ENCODE measurements at places on chromosomes 12 and 14. TPM values are rescaled to one million over a fixed set of nuclear protein-coding genes. Genes with fewer than 3 reads are reported as not detected.

The PTPRB gene
- 0.11 TPM for total RNA-seq

DNA sequence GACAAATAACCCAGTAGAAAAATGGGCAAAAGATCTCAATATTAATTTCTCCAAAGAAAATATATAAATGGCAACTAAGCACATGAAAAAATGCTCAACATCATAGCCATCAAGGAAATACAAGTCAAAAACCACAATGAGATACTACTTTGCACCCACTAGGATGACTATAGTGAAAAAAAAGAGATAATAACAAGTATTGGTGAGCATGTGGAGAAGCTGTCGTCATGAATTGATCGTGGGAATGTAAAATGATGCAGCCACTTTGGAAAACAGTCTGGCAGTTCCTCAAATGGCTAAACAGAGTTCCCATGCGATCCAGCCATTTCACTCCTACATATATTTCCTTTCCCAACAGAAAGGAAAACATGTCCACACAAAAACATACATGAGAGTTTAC is 18.1 kb downstream of the JDP2 start:
- H3K4me3 ChIP-seq, result no peak overlapping the region
- no peaks in the 10 kb centered on the region for H3K4me1 ChIP-seq
- no peaks in the 10 kb centered on the region for H3K27me3 ChIP-seq
- DNase-seq, result no peak
- H3K27ac ChIP-seq, result no peak overlapping the region

- no peak for DNase-seq
- no peak overlapping the region for H3K4me3 ChIP-seq
- no peaks in the 10 kb centered on the region for H3K4me1 ChIP-seq
- H3K36me3 ChIP-seq, result no peaks in the 10 kb centered on the region
These were observed 33.0 kb downstream of the ABCC9 start for GRCh38 chr12:21907948-21908837.

The SLCO1B1 gene
- 1.5 TPM for total RNA-seq

The OR10G2 gene
- not detected for total RNA-seq

DNA sequence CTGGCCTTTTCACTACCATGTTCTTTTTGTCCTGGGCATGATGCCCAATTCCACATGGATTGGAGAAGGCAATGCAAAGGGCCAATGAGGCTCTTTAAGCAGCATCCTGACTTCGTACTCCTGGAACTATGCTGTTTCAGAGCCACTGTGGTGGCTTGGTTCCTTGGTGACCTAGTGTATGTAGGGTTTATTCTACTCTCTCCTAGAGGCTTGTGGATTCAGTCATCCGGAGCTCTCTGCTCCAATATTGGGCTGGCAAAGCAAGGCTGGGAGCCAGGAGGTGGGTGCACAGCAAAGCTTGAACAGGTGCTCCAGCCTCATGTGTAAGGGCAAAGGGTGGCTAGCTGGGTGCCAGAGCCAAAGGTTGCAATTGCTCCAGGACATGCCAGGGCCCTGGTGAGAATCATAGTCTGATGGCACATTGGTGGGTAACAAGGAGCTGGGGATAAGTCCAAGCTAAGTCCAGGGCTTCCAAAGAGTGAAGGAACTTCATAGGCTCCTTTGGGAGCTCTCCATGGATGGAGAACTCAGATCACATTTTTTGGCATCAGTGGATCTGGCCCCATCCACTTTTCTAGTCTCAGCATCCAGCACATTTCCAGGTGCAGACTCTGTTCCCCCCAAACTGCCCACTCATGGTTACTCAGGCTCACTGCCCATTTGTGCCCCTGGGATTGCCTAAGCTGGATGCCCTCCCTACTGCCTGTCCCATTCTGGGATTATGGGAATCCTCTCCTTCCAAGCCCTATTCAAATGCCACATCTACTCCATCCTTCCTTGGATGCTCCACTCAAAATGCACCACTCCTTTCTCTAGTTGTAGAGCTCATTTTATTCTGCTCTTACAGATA is 253.9 kb downstream of the EMP1 start:
- H3K4me3 ChIP-seq, result no peak overlapping the region
- peaks cover 6% of the 10 kb centered on the region for H3K27me3 ChIP-seq
- no peaks in the 10 kb centered on the region for H3K4me1 ChIP-seq
- peaks cover 6% of the 10 kb centered on the region for H3K36me3 ChIP-seq
- no peak overlapping the region for H3K27ac ChIP-seq

DNA sequence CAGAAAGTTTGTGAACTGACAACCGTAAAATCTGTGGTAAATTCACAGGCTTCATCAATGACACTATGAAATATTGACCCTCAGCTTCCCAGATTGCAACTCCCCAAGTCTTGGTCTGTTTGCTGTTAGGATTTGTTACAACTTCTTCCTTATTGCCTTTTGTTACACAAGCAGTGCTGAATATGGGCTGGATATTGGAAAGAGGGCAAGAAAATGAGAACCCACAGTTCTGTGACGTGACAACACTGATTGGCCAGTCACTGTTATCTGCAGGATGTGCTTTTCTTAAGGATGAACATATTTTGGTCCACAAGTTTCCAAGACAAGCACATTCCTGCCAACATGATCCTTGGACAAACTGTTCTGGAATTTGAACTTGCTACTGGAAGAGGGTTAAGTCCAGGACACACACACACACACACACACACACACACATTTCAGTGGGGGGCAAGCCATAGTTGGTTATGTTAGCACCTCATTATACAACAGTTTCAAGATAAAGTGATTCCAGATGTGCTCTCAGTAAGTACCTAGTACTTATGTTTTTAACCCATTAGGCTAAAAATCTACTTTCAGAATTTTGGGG is 16.6 kb upstream of the SLC38A2 start:
- H3K4me3 ChIP-seq, result no peak overlapping the region
- no peaks in the 10 kb centered on the region for H3K27me3 ChIP-seq
- H3K27ac ChIP-seq, result no peak overlapping the region
- peaks cover 10% of the 10 kb centered on the region for H3K4me1 ChIP-seq
- peaks cover 7% of the 10 kb centered on the region for H3K36me3 ChIP-seq
- peak; percentile 40 for DNase-seq

DNA sequence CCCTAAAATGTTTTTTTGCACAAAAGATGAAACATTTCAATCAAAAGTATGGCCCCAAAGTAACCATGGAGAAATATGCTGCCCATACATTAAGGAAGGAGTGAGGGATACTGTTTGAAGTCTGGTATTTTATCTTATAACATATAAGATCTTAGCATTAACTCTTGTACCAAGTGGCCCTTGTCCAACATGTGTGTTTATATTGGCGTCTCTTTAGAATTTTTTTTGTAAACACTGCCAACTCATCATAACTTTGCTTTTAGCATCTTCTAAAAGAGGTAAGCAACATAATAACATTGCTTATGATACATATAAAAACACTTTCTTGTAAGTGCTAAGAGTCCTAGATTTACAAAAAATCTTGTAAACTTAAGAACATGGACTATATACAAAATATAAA is 419.7 kb downstream of the ADAMTS20 start:
- H3K27ac ChIP-seq, result no peak overlapping the region
- H3K4me1 ChIP-seq, result no peaks in the 10 kb centered on the region
- no peak overlapping the region for H3K4me3 ChIP-seq
- no peaks in the 10 kb centered on the region for H3K36me3 ChIP-seq
- no peaks in the 10 kb centered on the region for H3K27me3 ChIP-seq

GRCh38 chr12:20868277-20868676 is 57.8 kb downstream of the SLCO1B3 start:
- no peaks in the 10 kb centered on the region for H3K27me3 ChIP-seq
- no peaks in the 10 kb centered on the region for H3K4me1 ChIP-seq
- H3K27ac ChIP-seq, result no peak overlapping the region
- no peak for DNase-seq
- no peak overlapping the region for H3K4me3 ChIP-seq

The SLC17A8 gene
- not detected for total RNA-seq

The LMO3 gene
- total RNA-seq, result 3.2 TPM

- no peak for DNase-seq
- H3K36me3 ChIP-seq, result peaks cover 3% of the 10 kb centered on the region
- no peaks in the 10 kb centered on the region for H3K4me1 ChIP-seq
- H3K4me3 ChIP-seq, result no peak overlapping the region
- no peaks in the 10 kb centered on the region for H3K27me3 ChIP-seq
These were observed 124.2 kb downstream of the TTC7B start for GRCh38 chr14:90692061-90692460.
